ENCODE measurements at places on chromosomes 4 and X.
A peak's percentile ranks its signal among the peaks of the same experiment; 100 is the strongest.

GRCh38 chrX:115690511-115691216, 129.7 kb downstream of the PLS3 start:
- peak; percentile 75 for DNase-seq

- peak; percentile 24 for DNase-seq
Measured at GRCh38 chr4:128846063-128846462, 36.6 kb downstream of the JADE1 start.

GRCh38 chrX:10074241-10074941, 82.4 kb upstream of the CLCN4 start:
- no peak for DNase-seq

DNA sequence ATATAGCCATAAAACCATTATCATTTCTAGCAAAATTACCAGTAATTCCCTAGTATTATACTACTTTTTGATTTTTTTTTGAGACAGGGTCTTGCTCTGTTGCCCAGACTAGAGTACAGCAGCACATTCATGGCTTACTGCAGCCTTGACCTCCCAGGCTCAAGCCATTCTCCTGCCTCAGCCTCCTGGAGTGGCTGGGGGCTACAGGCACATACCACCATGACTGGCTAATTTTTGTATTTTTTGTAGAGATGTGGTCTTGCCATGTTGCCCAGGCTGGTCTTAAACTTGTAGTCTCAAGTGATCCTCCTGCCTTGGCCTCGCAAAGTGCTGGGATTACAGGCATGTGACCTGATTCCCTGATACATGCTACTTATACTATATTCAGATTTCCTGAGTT, 13.7 kb downstream of the N4BP2 start:
- DNase-seq: no peak
